ENCODE measurements at places on chromosomes 3 and 15.

- no peak for DNase-seq
These were observed 19.3 kb upstream of the NRROS start for GRCh38 chr3:196620161-196620604.

- DNase-seq: no peak
These were observed 91.1 kb downstream of the MSL2 start for GRCh38 chr3:136105044-136105443.

DNA sequence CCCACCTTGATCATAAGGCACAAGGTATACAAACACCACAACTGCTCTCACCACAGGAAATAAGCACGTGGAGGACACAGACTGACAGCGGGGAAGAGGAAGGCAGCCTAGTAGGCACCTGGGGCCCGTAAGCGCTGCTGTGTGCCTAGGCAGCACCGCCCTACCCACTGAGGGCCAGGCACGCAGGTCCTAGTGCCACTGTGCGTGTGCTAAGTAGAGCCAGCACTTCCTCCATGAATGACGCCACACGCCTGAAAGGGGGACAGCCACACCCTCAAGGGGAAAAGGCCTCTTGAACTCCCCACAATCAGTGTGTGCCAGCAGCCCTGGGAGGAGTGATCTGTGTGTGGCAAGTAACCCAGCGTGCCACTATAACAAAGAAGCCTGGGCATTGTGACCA lies 73.0 kb downstream of the ATP1B3 start:
- DNase-seq: no peak

DNA sequence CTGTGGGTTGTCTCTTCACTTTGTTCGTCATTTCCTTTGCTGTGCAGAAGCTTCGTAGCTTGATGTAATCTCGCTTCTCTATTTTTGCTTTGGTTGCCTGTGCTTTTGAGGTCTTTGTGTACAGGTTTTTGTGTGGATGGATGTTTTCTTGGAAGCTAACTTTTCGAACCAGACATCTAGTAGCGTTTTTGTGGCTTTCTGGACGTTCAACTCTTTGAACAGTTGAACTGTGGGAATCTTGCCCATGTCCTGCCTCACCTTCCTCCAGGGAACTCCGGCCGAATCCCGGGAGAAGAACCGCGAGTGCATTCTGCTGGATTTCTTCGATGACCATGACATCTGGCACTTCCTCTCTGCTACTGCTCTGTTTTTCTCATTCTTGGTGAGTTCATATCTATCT lies 70.6 kb downstream of the USF3 start:
- DNase-seq: no peak

- DNase-seq: no peak
These were observed 143.5 kb upstream of the TGFBR2 start for GRCh38 chr3:30462721-30463470.

DNA sequence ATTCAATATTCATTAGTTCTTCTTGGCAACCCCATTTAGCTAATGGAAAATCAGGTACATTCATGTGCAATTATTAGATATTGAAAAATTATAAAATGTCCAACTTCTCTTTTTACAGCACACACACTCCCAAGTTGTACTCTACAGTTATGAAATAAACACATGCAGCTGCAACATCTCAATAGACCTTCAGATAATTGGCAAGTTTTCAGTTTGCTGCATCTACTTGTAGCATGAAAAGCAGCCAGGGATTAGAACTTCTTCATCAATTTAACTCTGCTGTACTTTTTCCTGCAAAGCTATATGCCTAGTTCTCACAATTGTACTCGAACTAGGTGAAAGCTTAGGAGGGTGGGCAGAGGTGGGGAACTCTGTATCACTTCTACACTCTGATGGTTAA lies 46.6 kb upstream of the FHIT start:
- DNase-seq: no peak

GRCh38 chr3:151584566-151584965 lies 123.7 kb upstream of the IGSF10 start:
- no peak for DNase-seq

- DNase-seq: no peak
These were observed 102.6 kb downstream of the DPH6 start for GRCh38 chr15:35443376-35443775.

GRCh38 chr3:22960105-22960984 lies 242.8 kb upstream of the UBE2E2 start:
- DNase-seq: peak; percentile 15

DNA sequence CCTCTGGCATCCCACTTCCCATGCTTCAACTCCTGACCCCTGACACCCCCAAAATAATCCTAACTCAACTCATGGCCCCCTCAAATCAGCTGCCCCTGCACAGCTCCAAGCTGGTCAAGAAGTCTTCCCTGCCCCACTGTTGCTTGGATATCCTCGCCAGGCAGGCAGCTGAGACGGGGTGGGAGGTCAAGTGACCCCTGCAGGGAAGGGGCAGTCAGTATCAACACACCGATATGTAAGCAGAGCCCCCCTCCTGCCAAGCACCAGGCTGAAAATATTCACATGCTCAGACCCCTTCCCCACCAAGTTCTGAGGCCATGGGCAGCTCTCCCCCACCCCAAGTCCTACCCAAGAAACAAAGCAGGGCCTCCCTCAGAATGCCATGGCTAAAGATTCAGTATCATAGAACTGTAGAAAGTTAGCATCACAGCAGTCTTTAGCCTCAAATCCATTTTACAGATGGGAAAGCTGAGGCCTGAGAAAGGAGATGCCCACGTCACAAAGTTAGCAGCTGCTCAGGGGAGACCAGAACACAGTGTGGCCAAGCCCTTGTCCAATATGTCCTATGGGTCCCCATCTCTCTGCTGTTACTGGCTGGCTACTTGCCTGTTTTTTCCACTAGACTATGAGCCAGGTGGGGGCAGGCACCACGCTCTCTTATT lies 67.8 kb downstream of the SLC12A8 start:
- DNase-seq: no peak

DNA sequence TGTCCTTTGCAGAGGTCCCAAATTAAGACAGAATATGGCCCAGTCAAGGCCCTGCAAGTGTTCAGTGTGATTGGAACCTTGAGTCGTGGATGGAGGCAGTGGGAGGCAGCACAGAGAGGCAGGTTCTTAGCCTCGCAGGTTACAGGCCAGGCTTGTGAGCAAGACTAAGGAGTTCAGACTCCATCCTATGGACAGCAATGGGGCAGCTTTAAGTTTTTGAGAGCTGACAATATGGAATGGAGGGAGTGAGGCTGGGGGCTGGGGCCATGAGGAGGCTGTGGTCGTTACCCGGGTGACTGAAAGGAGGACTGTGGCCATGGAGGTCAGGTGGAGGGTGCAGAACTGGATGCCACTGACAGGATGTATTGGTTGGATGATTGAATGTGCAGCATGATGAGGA lies 74.1 kb upstream of the PRR23C start:
- no peak for DNase-seq

DNA sequence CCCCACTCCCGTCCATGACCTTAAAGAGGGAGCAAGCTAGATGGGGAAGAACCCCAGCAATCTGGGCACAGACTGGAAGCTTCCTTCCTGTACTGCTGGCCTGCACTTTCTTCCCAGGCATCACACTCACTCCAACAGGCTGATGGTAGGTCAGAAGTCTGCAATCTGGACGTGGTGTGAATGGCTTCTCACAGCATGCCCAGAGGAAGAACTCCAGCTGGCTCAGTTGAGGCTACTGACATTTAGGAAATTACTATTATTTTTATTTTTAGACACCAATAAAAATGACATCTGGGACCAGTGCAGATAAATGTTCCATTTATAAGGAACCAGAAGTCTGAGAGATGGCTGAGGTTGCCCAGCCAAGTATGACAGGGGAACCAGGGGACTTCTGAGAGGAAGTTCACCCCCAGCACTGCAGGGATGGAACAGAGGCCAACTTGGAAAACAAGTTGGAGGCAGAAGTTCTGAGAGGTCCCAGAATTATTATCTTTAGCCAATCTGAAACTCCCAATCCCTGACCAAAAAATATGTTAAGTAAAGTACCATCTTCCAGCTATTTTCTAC lies 163.8 kb upstream of the CTNNB1 start:
- DNase-seq: no peak

GRCh38 chr15:78676424-78677110 lies 35.6 kb upstream of the CHRNB4 start:
- no peak for DNase-seq

GRCh38 chr15:58755956-58756355 lies 6.4 kb upstream of the ADAM10 start:
- no peak for DNase-seq

DNA sequence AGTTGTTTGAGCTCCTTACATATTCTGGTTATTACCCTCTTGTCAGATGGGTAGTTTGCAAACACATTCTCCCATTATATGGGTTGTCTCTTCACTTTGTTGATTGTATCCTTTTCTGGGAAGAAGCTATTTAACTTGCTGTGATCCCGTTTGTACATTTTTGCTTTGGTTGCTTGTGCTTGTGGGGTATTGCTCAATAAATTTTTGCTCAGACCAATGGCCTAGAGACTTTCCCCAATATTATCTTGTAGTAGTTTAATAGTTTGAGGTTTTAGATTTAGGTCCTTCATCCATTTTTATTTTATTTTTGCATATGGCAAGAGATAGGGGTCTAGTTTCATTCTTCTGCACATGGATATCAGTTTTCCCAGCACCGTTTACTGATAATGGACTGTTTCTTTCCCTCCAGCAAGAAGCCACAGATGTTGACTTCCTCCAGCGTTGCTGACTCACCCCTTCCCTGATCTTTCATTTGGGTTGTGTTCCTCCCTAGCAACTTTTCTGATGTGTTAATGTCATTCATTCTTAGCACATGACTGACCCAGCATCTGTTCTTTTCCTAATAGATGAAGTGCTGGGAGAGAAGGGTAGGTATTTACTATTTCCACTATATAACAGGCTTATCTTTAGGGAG lies 166.7 kb upstream of the SGO1 start:
- no peak for DNase-seq

DNA sequence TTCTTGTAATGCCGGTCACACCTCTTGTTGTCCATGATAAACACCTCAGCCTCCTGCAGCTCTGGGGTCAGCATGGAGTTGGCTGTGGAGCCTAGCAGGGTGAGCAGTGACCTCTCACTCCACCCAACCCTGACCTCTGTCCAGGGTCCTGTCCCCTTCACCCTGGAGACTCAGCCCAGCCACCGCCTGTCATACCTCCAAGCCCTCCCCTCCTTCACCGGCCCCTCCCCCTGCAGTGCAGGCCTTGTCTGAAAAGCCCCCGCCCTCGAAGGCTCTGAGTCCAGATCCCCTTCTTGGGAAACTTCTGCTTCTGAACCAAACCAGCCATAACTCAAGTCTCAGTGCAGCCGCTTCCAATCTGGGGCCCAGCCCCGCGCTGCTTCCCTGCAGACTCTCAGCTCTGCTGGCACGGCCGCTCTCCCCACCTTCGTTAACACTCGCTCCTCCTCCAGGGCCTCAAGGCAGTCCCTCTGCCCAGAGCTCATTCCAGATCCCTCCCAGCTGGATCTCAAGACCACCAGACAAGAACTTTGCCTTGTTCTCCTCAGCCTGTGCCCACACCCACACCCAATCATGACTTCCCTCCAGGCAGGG lies 25.4 kb upstream of the PRSS50 start:
- DNase-seq: no peak

DNA sequence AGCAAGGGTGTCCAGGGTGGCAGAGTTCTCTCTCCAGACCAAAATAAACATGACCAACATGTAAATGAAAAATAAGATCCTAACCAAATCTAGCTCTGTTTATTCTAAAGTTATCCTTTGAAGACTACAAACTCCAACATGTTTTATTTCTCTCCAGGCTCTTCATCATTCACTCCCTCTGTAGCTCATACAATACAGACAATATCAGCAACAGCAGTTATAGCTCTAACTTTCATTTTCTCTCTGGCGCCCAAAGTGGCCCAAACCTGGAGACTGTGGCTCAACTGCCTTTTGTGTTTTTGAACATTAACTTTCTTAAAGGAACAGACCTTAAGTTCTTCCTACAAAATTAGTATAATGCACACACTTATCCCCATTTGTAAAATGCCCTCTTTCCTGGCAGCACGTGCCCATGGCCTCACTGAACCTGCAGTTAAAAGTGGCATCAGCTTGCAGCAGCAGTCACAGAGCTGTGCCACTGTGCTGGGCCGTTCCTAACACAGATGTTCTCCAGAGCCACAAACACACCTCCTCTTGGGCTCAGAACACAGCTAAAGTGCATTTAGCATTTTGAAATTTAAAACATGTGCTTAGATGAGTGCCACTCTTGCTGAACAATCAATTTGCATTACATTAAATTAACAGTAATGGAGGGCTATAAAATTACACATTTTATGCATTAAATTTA lies 91.9 kb downstream of the RORA start:
- no peak for DNase-seq

- no peak for DNase-seq
These were observed 25.2 kb downstream of the SNAPC5 start for GRCh38 chr15:66472176-66472999.

DNA sequence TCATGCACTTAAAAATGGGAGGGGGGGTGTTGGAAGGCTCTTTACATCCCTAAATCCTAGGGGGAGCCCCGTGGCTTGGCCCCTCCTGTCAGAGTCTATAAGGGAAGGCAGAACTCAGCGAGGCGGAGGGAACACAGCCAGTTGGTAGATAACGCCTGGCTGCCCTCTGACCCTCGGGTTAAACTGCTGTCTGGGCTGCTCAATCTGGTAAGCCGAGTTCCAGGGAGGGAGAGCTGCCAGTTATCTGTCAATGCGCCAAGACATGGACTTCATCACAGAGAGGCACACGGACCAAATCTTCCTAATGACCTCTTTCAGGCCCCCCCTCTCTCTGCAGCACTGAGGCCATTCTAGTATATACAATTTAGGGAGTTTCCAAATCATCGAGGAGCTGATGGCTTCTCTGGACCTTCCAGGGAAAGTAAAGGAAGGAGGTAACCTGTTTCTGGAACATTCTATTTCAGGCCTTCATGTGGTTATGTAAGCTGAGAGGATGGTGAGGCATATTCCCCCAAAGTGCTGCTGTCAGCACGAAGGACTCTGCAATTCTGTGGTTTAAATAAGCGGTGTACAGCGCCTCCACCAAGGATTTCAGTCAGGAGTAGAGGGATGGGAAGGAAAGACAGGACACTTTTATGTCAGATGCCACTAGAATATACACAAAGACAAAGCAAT lies 349.0 kb downstream of the MCTP2 start:
- DNase-seq: no peak

DNA sequence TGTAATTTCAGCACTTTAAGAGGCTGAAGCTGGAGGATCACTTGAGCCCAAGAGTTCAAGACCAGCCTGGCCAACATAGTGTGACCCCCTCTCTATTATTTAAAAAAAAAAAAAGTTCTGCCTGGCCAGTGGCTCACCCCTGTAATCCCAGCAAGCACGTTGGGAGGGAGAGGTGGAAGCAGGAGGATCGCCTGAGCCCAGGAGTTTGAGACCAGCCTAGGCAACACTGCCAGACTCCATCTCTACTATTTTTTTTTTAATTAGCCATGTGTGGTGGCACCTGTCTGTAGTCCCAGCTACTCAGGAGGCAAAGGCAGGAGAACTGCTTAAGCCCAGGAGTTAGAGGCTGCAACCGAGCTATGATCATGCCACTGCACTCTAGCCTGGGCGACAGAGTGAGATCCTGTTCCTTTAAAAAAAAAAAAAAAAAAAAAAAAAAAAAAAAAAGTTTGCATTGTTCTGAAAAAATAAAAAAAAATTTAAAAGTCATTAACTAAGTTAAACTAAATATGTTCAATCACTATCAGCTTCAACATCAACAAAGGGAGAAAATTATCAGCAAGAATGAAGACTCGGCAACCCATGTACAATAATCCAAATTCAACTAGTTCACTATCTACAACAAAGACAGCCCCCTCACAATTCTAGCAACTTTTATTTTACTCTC lies 1.9 kb downstream of the RAF1 start:
- no peak for DNase-seq

Measured in Panc1 (cell line).